ENCODE measurements at places on chromosomes 7 and 10.
A peak's percentile ranks its signal among the peaks of the same experiment; 100 is the strongest.

DNA sequence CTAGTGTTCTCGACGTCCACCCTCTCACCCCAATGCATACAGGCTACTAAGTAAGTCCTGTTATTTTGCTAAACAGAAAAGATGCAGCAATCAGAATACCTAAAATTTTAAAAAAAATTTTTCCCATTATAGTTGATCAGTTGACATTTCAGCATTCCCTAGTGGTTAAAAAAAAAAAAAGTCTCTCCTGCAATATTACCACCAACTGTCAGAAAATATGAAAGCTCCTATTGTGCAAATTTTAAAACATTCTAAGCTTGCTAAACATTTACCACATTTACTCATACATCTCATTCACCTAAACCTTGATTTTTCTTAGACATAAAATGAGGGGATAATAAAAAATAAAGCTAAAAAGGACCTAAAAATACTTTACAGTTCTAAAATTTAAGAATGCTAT, 165.6 kb downstream of the AVL9 start:
- DNase-seq: no peak

DNA sequence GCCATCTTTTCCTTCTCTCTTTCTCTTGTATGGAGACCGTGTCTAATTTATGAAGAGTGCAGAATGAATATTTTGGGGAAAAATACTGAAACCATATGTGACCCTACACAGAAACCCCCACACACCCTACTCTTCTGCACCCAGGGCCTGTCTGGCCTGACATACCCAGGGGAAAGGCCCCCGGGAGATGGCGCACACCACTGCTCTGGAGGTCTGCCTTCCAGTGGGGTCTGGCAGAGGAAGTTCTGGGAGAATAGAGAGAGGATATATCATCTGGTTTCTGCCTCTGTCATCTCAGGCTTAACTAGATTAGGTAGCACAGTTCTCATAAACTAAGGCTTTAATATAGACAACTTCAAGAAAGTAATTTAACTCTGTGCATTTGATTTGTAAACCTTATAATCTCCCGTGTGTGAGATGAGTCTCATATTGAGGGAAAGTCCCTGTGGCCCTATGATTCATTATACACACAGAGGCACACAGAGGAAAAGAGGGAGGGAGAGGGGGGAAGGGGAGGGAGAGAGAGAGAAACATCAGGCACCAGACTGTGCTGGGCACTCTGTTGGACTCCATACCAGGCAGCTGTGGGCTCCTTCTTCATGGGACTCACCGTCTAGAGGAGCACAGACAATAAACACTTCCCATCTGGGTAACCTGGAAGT, 123.3 kb downstream of the AOAH start:
- peak; percentile 23 for DNase-seq

DNA sequence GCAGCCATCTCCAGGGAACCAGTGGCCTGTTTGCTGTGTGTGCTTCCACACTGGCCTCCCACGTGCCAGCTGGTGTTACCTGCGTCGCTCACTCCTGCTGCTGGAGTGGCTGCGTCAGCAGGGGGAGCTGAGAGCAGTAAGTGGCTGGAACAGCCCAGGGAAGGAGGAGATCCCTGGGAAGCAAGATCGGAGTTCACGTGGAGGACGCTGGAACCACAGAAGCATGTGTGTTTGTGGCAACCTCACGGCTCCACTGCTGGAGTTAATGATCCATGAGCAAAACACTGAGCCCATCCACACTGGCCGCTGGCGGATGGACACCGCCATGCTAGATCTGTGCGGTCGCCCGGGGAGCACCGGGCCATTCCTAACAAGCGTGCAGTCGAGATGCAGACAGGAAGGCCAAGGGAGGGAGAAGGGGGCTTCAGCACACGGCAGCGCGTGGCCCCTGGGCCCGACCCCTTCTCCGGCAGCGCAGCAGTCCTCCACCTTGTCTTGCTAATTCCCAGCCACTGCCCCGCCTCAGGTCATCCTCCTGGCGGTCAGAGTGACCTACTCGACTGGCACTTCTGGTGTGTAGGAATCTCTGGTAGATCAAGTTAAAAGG, 68.5 kb upstream of the EEPD1 start:
- DNase-seq: no peak

DNA sequence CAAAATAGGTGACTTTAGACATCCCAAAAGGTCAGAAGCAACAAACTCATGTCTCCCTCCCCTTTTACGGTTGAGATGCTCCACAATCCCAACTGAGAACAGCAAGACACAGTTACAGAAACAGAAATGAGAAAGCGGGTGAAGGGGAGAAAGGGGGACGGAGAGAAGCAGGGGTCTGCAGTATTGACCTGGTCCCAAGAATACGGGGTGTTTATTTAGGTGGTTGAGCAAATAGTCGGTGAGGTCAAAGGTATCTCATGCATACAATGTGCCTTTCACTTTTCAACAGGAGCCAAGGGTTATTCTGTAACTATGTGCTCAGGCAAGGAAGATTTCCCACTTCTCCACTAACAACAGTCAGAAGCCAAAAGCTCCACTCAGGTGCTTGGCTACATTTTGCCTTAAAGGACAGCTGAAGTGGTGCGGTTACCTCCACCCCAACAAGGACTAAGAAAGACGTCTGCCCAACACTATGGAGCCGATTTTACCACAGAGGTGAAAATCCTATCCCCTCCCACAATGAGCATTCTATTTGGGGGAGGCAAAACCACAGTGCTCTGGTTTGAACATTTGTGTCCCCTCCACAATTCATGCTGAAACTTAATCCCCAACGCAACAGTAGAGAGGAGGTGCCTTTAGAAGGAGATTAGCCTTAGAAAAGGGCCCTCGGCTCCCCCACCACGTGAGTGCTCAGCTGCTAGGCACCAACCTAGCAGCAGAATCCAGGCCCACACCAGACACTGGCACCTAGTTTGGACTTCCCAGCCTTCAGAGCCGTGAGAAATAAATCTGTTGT, 77.9 kb downstream of the PARD3 start:
- DNase-seq: no peak

- DNase-seq: no peak
Observed at GRCh38 chr10:122485670-122486069, 24.3 kb downstream of the HTRA1 start.

- no peak for DNase-seq
Observed at GRCh38 chr7:7687800-7688199, 30.6 kb downstream of the RPA3 start.

DNA sequence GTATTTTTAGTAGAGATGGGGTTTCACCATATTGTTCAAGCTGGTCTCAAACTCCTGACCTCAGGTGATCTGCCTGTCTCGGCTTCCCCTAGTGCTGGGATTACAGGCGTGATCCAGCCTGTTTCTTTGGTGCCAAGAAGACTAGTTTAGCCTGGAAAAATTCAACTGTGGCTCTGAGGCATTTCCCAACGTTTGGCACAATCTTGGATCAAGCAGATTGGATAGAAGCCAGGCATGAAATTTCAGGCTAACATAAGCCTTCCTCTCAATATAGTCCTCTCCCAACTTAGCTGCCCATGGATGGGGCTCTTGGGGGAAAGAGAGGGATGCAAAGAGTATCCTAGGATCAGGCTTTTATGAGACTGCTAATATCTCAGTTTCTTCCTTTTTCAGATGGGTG, 53.8 kb downstream of the APBB1IP start:
- no peak for DNase-seq

GRCh38 chr10:113368666-113369364, 184.0 kb upstream of the HABP2 start:
- no peak for DNase-seq

GRCh38 chr10:74883428-74883827, 57.0 kb downstream of the KAT6B start:
- DNase-seq: no peak

DNA sequence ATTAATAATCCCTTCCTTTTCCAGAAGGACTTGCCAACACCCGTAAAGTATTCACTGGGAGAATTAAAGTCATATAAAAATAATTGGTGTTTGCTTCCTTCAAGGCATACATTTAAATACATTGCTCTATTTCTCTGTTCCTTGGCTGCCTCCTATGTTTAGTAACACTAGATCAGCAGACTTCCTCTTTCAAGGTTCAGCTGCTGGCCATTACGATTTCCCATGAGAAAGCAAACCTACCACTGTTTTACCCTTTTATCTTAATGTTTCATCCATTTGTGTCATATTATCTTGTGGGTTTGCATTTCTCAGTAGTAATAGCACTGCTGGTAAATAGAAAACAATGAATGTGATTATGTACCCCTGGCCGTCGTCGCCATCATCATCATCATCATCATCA, 313.8 kb upstream of the BMPER start:
- DNase-seq: no peak

GRCh38 chr7:9082203-9082602, 648.8 kb downstream of the NXPH1 start:
- no peak for DNase-seq

DNA sequence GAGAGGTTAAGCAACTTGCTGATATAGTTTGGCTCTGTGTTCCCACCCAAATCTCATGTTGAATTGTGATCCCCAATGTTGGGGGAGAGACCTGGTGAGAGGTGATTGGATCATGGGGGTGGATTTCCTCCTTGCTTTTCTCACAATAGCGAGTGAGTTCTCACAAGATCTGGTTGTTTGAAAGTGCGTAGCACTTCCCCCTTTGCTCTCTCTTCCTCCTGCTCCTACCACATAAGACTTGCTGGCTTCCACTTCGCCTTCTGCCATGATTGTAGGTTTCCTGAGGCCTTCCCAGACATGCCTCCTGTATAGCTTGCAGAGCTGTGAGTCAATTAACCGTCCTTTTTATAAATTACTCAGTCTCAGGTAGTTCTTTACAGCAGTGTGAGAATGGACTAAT, 13.5 kb upstream of the ZNRF2 start:
- DNase-seq: no peak

- DNase-seq: no peak
Observed at GRCh38 chr7:47758546-47758945, 176.6 kb upstream of the TNS3 start.

GRCh38 chr10:73840056-73840402, 28.6 kb upstream of the NDST2 start:
- no peak for DNase-seq

DNA sequence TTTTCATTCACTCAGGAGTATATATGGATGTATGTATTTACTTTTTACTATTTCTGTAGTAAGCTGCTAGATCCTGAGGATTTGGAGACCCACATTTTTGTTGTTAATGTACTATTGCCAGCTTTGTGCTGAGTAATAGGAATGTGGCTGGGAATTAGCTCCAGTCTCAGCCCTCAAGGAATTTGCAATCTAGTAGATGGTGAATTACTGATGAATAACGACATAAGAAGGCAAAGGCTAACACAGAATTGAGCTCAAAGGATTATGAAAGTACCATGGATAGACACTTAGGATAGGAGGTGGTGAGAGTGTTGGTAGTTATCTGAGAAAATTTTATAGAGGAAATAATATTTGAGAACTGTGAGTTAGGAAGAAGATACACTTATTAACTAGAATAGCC, 19.9 kb downstream of the CASD1 start:
- DNase-seq: no peak

DNA sequence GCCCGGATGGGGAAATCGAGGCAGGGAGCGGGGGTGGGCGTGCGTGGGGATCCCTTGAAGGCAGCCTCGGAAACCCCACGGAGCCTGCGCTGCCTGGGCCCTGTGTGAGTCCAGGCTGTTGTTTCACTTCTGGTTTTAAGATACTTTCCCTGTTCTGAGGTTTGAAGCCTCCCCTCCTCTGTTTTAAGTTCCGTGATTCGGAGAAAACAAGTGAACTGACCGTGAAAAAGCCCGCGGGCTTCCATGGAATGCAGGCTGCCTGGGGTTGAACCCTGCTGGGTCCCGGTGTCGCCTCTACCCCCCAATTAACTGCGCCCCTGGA, 401 bp downstream of the LRRC27 start:
- no peak for DNase-seq

DNA sequence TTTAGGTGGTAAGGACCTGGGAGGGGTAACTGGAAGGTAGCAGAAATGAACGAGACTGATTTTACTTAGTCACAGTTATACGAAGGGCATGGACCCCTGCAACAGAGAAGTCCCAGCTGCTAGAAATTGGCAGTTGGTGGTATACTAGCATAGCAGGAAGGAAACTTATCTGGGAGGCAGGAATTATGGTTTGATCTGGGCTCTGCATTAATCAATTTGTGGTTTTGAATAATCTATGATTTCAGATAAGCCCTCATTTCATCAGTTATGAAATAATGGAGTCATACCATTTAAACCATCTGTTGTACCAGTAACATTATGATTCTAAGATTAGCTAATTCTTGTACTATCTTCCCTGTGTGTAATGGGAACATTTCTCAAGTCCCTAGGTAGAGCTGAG, 54.0 kb upstream of the TMEM229A start:
- DNase-seq: no peak

DNA sequence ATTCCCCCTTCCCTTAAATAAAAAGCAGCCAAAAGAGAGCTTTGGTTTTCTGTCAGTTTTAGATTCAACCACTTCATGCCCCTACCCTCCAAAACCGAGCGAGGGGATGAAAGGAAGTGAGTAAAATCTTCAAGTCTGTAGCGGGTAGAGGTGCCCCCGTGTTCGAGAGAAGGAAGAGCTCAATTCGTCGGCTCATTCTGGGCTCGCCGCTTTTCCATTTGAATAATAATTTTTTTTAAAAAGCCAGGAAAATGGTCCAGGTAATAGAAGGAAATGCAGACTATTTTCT, 436.2 kb upstream of the GALNT17 start:
- no peak for DNase-seq

GRCh38 chr7:102469351-102469971, 4.7 kb downstream of the LRWD1 start:
- DNase-seq: no peak

DNA sequence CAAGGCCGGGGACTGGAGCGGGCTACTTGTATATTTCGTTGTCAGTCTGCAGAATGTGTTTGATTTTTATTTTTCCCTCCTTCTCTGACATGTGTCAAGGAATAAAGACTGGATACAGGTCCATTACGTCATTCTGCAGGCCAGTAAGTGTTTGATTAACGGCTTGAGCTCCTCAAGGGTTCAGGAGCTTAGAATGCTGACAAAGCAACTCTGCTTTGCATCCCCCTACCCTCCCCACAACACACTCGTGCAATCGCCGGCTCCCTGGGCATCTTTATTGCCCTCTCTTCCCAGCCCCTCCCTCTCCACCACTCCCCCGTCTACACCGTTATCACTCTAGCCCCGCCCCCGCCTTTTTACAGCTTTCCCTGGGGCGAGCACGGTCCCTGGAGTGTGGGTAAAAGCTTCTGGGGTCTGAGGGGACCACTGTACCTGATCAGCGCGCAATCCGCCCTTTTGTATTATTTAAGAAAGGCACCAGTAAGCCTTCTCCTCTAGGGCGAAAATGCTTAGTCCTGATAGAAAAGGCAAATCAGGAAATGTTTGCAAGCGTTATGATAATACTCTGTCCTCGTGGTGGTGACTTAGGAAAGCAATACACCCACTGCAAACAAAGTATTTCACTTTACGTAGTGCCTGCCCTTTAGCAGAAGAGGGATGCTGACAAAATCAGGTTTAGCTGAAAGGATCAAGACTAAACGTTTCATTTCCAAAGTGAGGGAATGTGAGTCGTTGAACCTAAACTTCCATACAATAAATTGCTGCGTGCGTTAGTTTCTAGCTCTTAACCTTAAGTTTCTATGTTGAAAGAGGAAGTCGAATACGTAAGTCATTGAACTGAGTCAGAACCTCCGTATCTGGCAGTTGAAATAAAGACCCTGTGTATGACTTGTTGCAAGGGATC, 1.4 kb upstream of the CREB5 start:
- no peak for DNase-seq
